NCI-H748 treated with DMSO at 0.1 percent for 48 hours (cell line): ENCODE measurements at places on chromosomes 4 and X.

- DNase-seq = no peak
These were observed 69.2 kb upstream of the ZCCHC13 start for GRCh38 chrX:74234818-74235217.

GRCh38 chrX:129696463-129697155 lies 41.9 kb upstream of the APLN start:
- DNase-seq = no peak

DNA sequence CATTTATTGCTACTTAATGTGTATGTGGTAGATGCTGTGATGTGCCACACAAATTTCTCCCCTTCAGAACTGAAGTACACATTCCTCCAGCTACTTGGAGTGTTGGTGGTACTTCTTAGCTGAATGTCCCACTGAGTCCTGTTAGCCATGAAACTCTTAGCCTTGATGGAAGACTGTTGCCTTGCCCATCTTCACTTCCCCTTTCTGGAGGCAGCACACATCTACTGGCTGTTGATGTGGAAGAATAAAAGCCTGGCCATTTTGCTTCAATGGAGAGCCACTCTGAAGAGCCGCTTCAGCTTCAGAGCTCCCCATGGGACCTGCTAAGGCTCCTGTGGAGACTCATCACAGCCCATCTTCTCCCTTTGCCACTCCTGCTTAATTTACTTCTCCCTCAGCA lies 157.7 kb upstream of the PITX2 start:
- no peak for DNase-seq

- no peak for DNase-seq
These were observed 90.7 kb downstream of the CDS1 start for GRCh38 chr4:84673475-84674240.

- no peak for DNase-seq
These were observed 37.4 kb upstream of the STS start for GRCh38 chrX:7109838-7110793.

GRCh38 chr4:167025670-167026069 lies 208.6 kb downstream of the SPOCK3 start:
- DNase-seq = no peak

DNA sequence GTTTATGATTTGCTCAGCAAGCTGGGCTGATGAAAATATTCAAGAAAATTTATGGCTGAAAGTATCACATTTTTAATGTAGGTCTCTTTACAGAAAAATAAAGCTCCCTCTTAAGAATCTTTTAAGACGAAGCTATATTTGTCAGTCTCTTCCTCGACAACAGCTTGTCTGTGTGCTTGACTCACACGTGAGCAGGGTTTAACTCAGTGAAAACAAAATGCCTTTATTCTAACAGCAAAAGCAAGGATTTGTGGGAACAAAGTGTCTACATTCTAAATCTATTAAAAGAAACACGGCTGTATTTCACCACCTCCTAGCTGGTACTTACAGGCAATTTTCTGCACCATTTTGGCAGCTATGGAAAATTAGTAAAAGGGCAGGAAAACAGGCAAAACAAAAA lies 75.5 kb downstream of the NYX start:
- DNase-seq = no peak

DNA sequence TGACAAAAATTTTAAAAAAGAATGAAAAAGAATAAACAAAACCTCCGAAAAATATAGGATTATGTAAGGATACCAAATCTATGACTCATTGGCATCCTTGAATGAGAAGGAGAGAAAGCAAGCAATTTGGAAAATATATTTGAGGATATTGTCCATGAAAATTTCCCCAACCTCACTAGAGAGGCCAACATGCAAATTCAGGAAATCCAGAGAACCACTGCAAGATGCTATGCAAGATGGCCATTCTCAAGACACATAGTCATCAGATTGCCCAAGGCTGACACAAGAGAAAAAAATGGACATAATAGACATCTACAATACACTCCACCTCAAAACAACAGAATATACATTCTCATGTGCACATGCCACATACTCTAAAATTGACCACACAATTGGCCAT lies 135.9 kb upstream of the SPANXB1 start:
- DNase-seq = no peak

DNA sequence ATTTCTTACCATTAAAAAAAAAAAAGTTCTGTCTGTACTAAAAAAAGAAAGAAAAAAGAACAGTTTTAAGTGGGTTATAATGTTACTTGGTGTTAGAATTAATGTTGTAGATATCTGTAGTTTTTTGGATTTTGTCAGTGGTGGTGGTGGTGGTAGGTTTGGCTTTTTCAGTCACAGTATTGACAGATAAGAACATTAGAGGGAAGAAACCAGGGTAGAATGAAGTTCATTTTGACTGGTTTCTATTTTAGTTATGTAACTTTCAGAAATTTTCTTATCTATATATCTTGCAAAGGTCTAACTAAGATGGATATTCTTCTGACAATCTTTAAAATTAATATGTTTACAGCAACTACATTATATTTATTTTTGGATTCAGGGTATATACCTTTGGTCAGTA lies 105.4 kb downstream of the FBXW7 start:
- DNase-seq = no peak

GRCh38 chr4:78318126-78318525 lies 233.4 kb upstream of the ANXA3 start:
- DNase-seq = no peak

DNA sequence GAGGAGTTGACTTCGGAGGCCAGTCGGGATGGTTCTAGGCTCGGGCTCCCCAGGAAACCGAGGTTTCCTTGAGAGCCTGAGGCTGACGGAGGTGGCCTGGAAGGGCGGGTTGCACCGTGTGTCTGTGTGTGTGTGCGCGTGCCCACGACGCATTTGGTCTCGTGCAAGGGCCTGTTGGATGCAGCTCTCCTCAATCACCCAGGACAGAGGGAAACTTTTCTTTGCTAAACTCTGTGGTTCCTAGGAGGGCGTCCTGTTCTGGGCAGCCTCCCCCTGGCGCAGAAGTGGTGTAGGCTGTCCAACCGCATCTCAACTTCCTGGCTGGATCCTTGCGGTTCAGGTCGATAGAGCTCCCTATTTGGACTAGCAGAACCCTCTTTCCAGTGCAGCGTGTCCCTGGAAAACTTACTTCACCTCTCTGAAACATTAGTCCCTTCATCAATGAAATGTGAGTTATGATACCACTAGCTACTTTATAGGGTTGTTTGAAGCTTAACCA lies 973 bp downstream of the STK32B start:
- no peak for DNase-seq

DNA sequence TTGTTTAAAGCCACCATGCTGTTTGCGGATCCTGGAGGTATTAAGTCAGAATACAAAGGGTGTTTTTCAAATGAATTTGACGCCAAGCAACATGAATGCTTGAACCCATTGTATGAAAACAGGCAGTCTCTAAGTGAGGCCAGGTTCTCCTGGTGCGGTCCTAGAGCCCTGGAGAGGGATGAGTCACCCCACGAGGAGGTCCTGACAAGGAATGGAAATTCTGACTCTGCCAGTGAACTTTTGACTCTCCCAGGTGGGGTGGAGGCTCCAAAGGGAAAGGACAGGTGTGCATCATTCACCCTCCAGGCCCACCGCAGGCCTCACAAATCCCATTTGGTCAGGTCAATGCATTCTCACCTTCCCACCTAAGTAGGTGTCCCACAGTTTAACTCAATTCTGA lies 1.5 kb downstream of the TRIM2 start:
- no peak for DNase-seq

DNA sequence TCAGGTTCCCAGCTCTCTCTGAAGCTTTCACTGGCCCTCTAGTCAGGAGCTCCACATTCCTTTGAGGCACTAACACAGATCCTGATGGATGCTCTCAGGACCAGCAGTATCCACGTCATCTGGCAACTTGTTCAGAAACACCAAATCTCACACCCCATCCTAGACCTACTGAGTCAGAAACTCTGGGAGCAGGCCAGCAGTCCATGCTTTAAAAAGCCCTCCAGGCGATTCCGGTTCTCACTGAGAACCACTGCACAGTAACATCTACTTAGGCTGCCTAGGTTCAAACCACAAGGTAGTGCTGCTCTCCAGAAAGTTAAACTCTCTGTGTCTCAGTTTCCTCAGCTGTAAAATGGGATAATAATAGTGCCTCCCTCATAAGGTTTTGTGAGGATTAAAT lies 55.3 kb downstream of the CCDC158 start:
- no peak for DNase-seq

DNA sequence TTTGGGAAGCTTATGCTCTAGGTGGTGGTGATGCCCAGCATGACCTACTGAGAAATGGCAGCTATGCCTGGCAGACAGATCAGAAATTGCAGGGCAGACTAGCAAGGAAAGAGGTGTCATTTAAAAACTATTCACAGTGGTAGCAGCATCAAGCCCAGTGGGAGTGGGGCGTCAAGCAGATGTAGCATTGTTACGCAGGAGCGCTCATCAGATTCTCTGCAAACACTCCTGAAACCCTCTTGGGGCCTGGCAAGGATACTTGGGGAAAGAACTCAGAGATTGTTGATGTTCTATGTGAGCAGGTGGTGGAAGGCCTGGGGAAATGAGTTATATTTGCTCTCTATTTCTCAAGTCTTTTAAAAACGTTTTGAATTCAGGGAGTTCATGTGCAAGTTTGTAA lies 437.6 kb downstream of the RAPGEF2 start:
- no peak for DNase-seq

DNA sequence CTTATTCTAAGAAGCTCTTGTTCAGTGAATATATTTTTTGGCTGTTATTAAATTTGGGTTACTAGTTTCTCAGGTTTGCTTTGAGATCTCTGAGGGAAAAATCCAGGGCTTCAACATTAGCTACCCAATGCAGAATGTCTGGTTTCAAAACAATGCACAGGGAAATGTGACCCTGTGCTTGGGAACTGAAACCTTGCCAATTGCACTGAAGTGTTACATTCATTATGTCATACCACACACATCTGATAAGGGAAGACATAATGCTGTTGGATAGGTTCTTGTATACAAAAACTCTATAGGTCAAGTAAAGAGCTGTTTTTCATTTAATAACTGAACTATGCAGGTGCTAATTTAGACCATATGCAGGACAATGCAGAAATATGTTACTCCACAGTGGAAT lies 345.3 kb upstream of the BMP3 start:
- no peak for DNase-seq

DNA sequence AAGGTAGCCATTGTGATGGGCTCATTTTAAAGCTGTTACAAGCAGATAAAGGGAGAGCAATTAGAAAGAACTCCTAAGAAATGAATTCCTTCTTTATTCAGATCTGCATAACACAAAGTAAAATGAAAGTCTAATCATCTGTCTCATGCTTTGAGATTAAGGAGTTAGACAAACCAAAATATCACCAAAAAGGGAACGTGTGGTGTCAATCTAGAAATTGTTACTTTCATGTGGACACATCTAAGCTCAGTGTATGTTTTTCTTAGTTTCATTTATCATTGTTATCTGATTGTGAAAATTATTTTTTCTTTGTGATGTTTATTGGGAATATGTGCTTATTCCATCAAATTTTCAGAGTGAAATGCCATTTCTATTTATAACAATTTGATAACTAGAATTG lies 80.3 kb downstream of the BANK1 start:
- DNase-seq = no peak

GRCh38 chr4:113760094-113760794 lies 1.3 kb downstream of the CAMK2D start:
- DNase-seq = peak; percentile 41
